ENCODE measurements at places on chromosomes 12 and 14.
A peak's percentile ranks its signal among the peaks of the same experiment; 100 is the strongest.

- no peak for DNase-seq
These were observed 99.5 kb downstream of the NUBPL start for GRCh38 chr14:31660728-31661127.

GRCh38 chr12:13948621-13949020 is 32.8 kb downstream of the GRIN2B start:
- DNase-seq: no peak

DNA sequence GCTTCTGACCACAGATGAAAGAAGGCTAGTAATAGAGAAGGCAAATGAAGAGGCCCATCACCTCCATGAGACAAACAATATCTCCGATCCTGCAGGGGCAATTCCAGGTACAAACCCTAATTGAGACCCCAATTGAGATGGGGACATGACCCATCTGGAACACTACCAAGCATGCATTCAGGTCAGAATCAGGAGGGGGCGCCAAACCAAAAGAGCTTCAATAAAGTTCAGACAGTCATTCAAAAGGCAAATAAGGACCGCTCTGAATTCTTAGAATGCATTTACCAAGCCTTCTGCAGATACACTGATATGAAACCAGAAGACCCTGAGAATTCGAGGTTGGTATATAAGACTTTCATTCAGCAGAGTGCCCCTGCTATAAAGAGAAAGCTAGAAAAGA is 10.2 kb upstream of the EDDM3B start:
- DNase-seq: no peak

GRCh38 chr14:68384335-68384734 is 408.5 kb downstream of the ZFP36L1 start:
- no peak for DNase-seq

GRCh38 chr14:64786296-64787149 is 82.3 kb downstream of the PLEKHG3 start:
- no peak for DNase-seq

DNA sequence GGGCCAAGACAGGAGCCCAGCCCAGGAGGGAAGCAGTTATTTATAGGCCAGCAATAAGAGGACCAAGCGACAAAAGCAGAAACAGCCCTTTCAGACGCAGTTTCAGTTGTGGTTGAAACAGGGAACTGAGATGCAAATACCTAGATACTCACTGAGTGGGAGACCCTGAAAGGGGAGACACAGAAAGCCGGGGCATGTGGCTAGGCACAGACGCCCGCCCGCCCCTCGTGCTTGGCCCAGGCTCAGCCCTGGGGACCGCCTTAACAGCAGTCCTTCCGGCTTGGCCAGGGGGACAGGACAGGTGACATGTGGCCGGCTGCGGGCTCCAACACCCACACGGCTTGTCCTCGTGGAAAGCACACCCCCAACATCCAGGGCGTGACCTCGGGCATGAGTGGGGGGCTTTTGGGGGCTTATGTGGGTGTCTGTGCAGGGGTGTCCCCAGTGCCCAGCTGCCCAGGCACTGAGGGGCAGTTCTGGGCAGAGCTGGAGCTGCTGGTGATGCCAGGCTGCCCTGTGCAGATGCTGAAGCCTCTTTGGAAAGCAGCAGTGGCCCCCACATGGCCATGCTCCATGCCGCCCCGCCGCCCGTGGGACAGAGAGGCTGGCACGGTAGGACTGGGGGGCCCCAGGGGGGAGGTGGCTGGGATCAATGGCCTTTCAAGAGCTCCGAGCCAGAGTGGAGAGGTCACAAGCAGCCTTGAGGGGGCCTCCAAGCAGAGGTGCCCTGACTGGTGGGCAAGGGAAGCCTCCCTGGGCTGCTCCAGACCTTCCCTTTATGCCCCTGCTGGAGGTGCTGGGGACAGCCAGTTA is 2.1 kb downstream of the PLD4 start:
- DNase-seq: no peak

GRCh38 chr12:21823581-21823980 is 49.1 kb upstream of the KCNJ8 start:
- DNase-seq: no peak

- DNase-seq: no peak
These were observed 10.9 kb upstream of the TC2N start for GRCh38 chr14:91878274-91878673.

GRCh38 chr14:59213368-59214315 is 25.2 kb downstream of the DAAM1 start:
- no peak for DNase-seq

DNA sequence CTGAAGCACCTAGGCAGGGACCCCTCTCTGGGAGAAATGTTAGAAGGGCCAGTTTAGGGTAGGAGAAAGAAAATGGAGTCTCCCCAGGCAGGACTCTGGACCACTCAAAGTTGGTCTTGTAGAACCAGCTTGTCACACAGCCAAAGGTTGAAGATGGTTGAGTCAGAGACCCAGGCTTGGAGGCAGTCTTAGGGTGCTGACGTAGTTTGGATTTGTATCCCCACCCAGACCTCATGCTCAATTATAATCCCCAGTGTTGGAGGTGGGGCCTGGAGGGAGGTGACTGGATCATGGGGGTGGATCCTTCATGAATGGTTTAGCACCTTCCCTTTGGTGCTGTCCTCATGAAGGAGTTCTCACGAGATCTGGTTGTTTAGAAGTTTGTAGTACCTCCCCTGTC is 121.2 kb downstream of the CRACR2A start:
- DNase-seq: no peak

- no peak for DNase-seq
These were observed 190.6 kb downstream of the TTC8 start for GRCh38 chr14:89015016-89015415.

- peak; percentile 13 for DNase-seq
These were observed 1.8 kb upstream of the ZBTB39 start for GRCh38 chr12:57008178-57008577.

GRCh38 chr12:3973269-3973884 is 100.2 kb upstream of the PARP11 start:
- DNase-seq: no peak

- no peak for DNase-seq
These were observed 11.1 kb downstream of the AQP6 start for GRCh38 chr12:49983892-49984291.

DNA sequence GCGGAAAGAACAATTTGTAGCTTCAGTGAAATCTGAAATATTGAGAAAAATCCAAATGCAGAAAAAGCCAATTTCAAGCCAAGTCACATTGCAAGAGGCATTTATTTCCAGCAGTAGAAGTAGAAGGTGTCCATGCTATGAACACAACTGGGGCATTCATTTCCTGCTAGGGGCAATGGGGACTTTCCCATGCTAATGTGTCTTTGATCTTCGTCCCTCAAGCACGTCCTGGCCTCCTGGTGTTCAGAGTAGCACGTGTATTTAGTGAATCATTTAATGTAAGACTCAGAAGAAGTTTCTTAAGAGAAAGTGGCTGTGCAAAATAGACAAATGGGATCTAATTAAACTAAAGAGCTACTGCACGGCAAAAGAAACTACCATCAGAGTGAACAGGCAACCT is 267.9 kb downstream of the TMEM132C start:
- DNase-seq: no peak

DNA sequence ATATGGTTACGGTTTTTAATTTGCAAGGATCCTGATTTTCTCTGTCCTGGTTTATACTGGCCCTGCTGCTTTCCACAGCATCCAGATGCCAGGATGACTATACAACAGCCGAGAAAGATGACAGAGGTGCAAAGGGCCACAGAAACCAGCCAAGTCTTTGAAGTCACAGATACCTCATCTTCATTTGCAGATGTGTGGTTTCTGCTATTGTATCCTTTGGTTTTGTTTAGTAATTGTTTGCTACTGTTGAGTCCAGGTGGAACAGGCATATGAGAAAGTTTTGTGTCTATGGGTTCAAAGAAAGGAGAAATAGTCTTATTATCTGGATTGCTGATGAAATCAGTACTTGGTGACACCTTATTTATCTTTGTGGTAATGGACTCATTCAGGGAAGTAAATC is 17.3 kb upstream of the KLHL42 start:
- DNase-seq: no peak

GRCh38 chr12:57541717-57542116 is 5.3 kb downstream of the DCTN2 start:
- no peak for DNase-seq

DNA sequence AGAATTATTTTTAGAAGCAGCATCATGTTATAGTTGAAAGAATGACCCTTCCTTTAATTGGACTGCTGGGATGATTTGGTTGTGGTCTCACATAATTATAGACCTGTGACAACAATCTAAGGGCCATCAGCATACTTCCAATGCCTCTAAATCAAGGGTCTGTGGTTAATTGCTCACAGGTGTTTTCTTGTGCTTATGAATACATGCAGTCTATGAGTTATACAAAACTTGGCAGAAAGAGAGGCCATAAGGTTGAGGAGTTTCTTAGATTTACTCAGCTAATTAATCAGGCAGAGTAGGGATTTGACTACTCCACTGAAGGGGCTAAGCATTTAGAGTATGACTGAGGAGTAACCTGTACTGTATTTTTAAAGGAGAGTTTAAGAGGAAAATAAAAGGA is 37.0 kb upstream of the FRMD6 start:
- DNase-seq: peak; percentile 56

GRCh38 chr14:101357559-101358319 is 203.6 kb upstream of the DIO3 start:
- DNase-seq: no peak

GRCh38 chr14:102764220-102764671 is 13.0 kb upstream of the TRAF3 start:
- no peak for DNase-seq

DNA sequence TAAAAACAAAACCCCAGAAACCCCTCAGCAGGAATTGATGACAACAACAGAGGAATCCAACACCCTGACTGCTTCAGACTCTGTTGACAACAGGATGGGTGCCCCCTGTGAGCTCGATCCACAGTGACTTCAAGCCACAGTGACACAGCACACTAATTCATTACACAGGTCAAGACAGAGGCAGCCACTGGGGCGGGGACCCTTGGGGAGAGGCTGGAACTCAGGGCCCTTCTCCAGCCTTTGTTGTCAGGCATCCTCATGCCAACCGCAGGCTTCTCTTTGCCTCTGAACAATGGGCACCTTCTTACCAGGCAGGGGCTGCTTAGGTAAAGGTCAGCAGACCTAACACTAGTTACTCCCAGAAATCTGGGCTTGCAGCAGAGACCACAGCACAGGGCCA is 37.6 kb downstream of the ACADS start:
- DNase-seq: no peak

- no peak for DNase-seq
These were observed 1.7 kb upstream of the SCNN1A start for GRCh38 chr12:6376870-6377666.

- no peak for DNase-seq
These were observed 35.3 kb downstream of the METAP2 start for GRCh38 chr12:95509300-95509699.

GRCh38 chr14:85063747-85064146 is 466.2 kb upstream of the FLRT2 start:
- no peak for DNase-seq
